ENCODE measurements at places on chromosomes 4 and X.

- no peak for DNase-seq
These were observed 29.2 kb downstream of the NKX1-1 start for GRCh38 chr4:1376841-1377605.

DNA sequence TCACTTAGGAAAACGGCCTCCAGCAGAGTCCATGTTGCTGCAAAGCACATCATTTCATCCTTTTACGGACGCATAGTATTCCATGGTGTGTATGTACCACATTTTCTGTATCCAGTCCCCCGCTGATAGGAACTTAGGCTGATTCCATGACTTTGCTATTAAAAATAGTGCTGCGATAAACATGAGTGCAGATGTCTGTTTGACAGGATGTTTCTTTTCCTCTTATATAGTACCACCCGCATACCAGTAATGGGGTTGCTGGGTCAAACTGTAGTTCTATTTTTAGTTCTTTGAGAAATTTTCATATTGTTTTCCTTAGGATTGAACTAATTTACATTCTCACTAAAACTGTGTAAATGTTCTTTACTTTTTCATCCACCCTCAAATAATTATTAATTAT is 50.5 kb downstream of the VEGFC start:
- no peak for DNase-seq

DNA sequence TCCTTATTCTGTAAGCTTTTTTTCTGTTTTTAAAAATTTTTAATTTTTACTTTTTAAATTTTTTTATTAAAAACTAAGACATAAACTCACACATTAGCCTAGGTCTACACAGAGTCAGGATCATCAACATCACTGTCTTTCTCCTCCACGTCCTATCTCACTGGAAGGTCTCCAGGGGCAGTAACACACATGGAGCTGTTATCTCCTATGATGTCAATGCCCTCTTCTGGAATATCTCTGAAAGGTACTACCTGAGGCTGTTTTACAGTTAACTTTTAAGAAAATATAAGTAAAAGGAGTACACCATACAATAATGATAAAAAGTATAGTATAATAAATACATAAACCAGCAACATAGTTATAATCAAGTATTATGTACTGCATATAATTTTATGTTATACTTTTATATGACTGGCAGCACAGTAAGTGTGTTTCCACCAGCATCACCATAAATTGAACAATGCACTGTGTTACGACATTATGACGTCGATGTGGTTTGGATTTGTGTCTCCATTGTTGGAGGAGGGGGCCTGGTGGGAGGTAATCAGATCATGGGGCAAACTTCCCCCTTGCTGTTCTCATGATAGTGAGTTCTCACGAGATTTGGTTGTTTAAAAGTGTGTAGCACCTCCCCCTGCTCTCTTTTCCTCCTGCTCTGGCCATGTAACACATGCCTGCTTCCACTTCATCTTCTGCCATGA is 21.3 kb downstream of the IL15 start:
- no peak for DNase-seq

- DNase-seq, result no peak
These were observed 614.8 kb upstream of the AGA start for GRCh38 chr4:178056996-178057395.

- DNase-seq, result no peak
These were observed 242.9 kb upstream of the PRPS2 start for GRCh38 chrX:12548341-12548740.

GRCh38 chr4:47075262-47075661 is 43.9 kb downstream of the GABRB1 start:
- no peak for DNase-seq

GRCh38 chr4:6172093-6172926 is 28.0 kb downstream of the JAKMIP1 start:
- DNase-seq, result no peak

- DNase-seq, result no peak
These were observed 30.1 kb downstream of the LGI2 start for GRCh38 chr4:25000639-25001038.

DNA sequence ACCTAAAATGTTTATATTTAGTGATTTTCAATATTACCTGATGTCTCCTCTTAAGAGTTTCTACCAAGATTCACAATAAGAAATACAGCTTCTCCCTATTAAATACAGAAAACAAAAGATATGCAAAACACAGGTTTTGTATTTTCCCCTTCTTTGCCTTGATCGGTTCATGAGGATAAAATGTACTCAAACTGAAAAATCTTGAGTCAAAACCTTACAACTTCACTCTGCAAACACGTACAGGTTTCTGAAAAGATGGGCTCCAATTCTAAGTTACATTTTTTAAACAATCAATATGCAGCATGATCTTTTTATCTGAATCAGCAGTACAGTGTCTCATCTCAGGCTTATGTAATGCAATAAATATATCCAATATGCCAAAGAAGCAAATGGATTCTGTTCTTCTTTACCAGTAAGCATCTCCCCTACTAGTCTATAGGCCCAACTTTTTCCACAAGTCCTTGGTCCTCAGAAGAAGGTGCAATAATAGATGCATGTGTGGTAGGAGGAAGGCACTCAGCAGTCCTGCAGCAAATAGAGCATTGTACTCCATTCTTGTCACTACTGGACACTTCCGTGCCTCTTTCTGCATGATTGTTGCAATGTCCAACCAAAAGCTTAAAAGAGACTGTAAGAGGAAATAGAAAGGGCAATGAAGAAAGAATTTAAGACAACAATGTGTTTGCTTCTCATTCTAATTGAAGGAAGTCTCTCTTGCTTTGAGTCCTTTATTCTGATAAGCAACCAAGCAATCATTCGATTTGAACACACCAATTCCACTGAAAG is 3.2 kb downstream of the MAPK10 start:
- no peak for DNase-seq

DNA sequence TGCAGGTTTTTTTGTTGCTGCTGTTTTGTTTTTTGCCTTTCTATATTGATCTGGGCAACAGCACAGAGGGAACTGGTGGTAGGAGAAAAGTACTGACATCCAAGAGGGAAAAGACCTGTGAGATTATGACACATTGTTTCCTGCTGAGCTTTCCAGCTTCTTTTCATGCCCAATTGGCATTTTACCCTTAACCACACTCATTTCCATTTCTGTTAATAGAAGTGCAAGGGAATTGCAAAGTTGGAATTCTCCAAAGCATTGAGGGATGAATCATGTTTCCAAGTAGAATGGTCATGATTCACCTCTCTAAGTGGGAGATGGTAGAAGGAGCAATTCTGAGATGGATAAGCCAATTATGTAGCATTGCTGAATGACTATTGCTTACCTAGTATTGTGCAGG is 161.5 kb downstream of the PPARGC1A start:
- peak; percentile 22 for DNase-seq

- no peak for DNase-seq
These were observed 102.8 kb downstream of the CHRDL1 start for GRCh38 chrX:110692866-110693265.

DNA sequence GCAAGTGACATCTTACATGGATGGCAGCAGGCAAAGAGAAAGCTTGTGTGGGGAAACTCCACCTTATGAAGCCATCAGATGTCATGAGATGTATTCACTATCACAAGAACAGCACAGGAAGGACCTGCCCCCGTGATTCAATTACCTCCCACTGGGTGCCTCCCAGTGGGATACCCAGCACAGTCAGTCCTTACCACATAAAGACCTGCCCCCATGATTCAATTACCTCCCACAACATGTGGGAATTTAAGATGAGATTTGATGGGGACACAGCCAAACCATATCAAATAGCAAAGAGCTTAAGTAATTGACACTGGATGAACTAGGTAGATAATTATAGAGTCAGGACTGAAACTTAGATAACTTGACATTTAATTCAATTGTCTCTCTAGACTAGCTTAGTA is 85.6 kb downstream of the SLIT2 start:
- no peak for DNase-seq

DNA sequence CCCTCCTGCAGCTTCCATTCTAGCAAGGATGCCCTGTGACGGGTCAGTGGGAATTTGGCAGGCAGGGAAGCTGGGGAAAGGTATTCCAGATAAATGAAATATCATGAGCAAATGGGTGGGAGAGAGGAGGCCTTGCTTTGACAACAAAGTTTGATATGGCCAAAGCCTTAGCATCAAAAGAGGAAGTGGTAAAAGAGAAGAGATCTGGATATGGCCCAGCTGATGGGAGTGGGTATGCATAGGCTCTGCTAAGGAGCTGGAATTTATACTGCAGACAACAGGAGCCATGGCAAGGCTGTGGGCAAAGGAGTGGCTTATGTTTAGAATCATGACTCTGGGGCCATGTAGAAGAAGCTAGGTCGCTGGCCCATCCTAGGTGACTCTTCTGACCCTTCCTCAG is 89.2 kb downstream of the PJA1 start:
- no peak for DNase-seq
